Right renal pelvis (tissue), 4 donors: ENCODE measurements at places on chromosomes 6 and 20.

DNA sequence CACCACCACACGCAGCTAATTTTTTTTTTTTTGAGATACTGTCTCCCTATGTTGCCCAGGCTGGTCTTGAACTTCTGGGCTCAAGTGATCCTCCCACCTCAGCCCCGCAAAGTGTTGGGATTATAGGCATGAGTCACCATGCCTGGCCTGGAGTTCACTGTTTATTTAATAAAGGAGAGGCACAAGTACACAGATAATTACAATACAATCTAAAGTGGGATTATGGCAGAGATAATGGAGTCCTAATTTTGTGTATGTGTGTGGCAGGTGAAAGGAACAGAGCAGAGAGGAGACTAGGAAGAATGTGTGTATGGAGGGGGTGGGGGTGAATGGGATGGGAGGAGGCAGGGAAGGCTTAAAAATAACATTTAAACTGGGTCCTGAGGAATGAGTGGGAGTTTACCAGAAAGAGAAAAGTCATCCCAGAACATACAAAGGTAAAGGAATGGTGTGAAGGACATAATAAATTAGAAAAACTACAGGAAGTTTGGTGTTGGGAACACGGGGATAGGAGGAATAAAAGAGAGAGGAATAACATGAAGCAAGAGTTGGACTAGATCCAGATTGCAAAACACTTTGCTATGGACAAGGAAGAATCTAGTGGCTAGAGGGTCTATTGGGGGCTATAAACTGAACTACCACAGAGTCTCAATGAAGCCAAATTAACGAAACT, 4.4 kb downstream of the NCOA5 start:
- DNase-seq, result no peak

DNA sequence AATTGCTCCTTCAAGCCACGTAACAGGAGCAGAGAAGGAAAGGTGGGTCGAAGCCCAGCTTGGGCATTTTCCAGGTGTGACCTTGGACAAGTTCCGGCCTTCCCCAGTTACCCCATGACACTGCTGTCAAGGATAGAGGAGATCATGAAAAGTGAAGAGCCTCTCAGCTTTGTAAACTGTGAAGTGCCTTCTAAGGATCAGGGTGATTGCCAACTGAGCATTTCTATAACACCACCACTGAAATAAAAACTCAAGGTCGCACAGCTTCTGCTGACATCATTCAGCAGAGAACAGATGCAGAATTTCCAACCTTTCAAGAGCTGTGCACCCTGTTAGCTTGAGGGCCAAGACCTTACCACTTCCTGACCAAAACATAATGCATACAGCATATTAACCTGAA, 24.0 kb upstream of the ZMYND8 start:
- DNase-seq, result no peak

DNA sequence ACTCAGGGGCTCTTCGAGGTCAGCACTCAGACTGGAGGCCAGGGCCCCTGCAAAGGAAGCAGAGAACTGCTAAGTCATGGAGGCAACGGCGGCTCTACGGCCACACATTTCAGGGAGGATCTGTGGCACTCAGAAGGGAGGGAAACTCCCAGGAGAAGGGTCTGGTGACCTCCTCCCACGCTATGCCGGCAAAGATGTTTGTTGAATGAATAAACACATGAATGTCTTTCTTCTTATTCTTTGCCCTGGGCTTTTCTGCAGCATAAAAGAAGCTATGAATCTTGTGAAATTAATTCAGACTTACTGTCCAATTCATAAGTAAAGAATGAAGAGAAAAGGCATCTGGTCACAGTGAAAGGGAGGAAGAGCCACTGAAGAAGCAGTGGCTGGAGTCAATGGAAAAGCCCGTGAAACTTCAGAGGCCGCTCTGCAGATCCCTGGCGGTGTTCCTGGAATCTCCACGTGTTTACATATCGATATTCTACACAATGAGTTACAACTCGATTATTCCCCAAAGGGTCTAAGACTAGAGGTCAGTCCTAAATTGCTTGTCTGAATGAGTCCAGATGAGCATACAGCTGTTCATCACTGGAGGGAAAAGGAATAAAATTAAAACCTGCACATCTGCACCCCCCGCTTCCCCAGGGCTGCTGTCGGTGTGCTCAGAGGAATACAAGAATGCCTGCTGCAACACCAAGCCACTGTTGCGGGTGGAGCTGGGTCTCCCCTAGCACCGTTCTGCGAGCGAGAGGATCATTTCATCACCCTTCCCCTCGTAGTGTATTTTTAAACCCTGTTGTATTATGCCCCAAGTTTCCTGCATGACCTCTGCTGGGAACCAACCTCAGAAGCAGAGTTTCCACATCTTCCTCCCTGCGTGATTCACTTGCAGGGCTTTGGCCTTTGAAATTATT, 25.6 kb downstream of the INSM1 start:
- no peak for DNase-seq

GRCh38 chr6:52136055-52136454, 48.6 kb upstream of the PKHD1 start:
- no peak for DNase-seq

DNA sequence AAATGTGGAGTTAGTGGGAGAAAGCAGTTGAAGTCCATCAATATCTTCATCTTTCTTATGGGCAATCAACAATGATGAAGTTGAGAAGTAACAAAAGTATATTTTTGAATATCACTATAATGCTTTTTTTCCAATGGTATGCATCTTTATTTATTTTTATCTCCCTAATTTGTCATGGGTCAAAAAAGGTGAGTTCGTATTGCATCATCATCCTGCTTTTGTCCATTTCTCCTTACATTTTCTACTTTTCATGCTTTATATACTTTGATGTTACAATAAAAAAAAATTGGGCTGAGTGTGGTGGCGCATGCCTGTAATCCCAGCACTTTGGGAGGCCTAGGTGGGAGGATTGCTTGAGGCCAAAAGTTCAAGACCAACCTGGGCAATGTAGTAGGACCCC, 101.2 kb upstream of the STXBP5 start:
- DNase-seq, result no peak

DNA sequence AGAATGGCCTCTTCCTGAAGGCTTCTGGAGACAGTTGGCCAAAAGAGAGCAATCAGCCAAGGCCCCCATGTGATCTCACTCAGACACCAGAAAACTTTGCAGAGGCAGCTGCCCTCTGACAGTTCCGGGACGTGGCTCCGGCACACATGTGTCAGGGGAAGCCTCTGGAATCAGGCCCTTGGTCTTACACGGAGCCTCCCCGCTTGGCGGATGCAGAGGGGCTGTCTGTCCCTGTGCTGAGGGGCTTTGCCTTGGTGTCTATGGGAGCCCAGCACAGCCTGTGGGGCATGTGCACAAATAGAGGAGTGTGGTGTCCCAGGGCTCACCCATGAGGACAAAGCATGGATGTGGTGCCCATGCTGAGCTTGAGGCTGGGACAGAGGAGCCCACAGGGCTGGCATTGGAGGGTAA, 13.8 kb downstream of the SIGLEC1 start:
- DNase-seq, result no peak
